ENCODE measurements at places on chromosomes 2 and 18.
A peak's percentile ranks its signal among the peaks of the same experiment; 100 is the strongest.

DNA sequence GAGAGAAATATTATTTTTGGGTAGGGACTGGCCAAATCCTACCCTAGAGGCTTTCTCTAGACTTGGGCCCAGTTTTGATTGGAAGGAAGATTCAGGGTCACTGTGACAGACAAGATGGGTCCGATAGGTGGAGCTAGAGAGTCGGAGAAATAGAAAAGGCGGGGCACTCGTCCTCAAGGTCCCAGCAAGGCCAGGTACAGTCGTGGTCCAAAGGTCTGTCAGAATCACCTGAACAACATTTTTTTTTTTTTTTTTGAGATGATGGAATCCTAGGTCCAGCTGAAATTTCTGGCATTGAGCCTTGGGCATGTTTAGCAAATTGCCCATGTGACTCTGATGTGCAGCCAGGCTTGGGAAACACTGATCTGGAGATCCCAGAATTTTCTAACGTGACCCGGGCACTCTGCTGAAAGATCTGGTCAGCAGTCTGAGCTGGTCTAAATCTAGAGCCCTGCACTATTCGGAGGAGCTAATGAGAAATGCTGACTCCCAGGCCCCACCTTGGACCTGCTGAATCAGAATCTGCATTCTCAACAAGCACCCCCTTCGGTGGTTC, 23.0 kb upstream of the NTSR2 start:
- peak; percentile 87 for DNase-seq

- no peak for DNase-seq
These were observed 20.8 kb upstream of the FIGN start for GRCh38 chr2:163756588-163756987.

GRCh38 chr2:134324947-134325346, 71.1 kb downstream of the MGAT5 start:
- DNase-seq = no peak

DNA sequence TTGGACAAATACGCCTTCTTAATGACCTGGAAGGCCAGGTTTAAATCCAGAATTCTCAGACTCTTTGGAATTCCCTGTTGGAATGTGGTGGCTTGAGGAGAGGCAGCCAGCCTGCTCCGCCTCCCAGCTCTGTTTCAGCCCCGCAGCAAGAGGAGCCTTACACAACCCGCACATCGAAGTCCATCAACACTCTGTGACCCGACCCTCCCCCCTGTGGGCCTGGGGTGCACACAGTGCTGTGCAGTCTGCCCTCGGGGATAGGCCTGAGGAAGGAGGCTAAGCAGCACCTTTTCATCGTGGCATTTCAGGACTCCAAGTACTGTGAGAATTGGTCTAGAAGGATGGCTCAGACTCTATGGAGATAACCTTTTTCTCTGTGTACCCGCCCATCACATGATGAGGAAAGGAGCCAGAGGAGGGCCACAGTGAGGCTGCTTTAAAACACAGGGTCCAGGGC, 73.7 kb downstream of the GREB1L start:
- no peak for DNase-seq

GRCh38 chr2:120575966-120576365, 159.7 kb upstream of the GLI2 start:
- DNase-seq = no peak

DNA sequence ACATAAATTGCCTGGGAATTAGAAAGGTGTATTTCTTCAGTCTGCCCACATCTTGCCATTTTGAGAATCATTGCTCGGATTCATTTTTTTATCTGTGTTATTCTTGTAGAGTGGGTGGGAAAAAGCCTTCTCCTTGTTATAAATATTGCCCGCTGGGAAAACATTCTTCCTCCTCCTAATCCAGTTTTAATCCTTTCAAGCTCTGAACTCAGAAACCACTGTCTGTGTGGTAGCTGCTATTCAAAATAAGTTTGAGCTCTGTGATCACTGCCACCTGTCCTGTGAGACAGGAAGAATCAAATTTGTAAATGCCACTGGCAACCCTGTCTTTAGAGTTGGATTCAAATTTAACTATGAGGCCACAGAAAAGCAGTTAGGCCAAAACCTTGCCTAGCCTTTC, 1875.2 kb upstream of the PIK3C3 start:
- DNase-seq = no peak

DNA sequence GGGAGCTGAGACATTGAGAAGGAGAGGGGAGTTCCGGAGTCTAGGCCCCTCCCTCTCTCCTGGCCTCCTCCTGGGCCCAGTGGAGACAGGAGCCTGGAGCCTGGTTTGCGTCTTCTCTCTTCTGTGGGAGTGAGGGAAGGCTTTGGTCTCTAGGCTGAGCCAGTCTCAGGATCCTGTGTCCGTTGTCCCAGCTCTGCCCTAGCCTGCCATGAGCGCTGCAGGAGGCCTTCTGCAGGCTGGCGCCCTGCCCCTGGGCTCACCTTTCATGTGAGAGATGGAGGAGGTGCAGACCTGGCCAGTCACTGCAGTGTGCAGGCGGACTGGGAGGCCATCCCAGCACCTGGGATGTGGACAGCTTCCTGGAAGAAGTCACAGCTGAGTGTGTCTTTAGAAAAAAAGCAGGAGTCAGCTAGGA, 8.7 kb downstream of the IMPA2 start:
- no peak for DNase-seq

DNA sequence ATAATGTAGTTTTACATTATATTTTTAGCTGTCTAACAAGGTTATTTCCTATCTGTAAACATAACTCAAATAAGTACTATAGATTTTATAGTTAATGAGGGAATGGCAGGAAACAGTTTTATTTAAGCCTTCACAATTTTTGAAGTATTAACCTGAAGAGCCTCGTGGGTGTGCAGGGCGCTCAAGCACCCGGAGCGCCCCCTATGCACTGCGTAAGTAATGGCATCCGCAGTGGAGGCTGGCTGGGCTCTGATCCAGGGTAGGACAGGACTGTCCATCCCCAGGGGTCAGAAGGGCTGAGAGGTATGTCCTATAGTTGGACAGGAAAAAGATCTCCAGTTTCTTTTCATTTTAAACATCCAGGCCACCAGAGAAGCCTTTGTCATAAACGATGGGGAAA, 8.2 kb upstream of the GBX2 start:
- no peak for DNase-seq

- no peak for DNase-seq
These were observed 135.7 kb downstream of the DIS3L2 start for GRCh38 chr2:232097260-232097659.

- DNase-seq = no peak
These were observed 443.6 kb downstream of the PARD3B start for GRCh38 chr2:204988836-204989235.

GRCh38 chr2:57902578-57902977, 144.0 kb upstream of the VRK2 start:
- no peak for DNase-seq

DNA sequence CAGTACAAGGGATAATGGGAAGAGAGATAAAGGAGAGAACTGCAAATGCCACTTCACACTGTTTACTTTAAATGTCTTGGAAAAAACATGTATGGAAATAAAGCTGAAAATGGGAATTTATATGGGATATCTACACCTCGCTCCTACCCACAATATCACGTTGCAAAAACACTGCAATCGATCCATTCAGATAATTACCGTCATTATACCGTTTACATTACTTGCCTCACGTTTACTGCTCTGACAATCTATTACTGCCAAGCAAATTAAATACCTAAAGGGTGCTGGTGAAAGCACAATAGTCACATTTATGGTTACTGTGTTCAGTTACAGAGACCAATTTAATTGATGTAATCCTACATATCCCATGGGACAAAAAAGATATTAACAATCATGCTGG, 214.7 kb upstream of the LYPD1 start:
- DNase-seq = no peak

DNA sequence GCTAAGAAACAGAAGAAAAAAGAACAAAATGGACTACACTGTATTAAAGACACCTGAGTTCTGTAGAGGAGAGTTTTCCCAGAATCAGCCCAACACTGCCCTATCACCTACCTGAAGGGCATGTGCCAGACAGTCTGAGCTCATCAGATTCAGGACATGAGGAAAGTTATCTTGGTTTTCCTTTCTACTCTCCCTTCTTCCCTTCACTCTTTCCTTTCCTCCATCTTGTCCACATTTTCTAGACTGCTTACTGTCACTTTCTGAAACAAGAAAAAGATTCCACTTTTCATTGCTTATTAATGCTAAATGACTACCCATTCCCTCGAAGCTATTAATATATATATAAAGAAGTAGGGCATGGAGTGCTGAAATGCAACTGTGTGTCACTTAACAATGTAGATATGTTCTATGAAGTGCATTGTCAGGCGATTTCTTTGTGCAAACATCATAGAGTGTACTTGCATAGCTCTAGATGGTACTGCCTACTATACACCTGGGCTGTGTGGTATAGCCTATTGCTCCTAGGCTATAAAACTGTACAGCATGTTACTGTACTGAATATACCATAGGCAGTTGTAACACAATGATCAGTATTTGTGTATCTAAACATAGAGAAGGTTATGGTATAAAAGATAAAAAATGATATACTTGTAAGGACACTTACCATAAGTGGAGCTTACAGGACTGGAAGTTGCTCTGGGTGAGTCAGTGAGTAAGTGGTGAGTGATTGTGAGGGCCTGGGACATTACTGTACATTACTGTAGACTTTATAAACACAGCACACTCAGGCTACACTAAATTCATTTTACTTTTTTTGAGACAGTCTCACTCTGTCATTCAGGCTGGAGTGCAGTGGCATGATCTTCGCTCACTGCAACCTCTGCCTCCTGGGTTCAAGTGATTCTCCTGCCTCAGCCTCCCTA, 145.5 kb upstream of the ITGA6 start:
- DNase-seq = no peak

GRCh38 chr2:97747285-97747684, 33.9 kb downstream of the ZAP70 start:
- DNase-seq = no peak

- DNase-seq = no peak
These were observed 23.6 kb downstream of the IL1F10 start for GRCh38 chr2:113091231-113091896.

DNA sequence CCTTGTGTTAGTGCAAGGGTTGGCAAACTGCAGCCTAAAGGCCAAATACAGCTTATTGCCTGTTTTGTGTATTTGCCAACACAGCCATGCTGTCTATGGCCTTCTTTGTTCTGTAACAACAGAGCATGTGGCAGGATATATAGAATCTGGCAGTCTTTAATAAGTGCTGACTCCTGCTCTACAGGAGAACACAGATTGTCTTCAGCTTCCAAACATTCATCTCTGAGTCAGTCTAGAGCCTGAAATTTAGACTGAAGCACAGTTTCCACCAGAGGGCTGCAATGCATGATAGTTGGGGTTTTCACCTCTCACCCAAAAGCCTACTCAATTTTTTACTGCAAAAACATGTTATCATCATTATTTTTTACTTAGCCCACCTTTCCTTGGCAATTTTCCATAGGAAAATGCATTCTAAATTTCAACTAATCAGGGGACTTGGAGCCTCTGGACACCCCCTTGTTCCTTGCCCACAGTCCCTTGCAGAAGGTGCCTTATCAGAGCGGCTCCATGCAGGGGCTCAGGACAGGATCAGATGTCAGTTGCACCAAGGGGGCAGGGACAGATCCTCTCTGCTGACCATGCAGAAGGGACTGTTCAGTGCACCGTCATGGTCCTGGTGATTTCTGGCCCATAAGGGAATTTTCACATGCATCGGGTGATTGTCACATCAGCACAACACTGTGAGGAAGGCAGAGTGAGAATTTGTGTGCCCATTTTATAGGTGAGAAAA, 12.4 kb downstream of the IL37 start:
- no peak for DNase-seq

- no peak for DNase-seq
These were observed 361.9 kb downstream of the CYRIA start for GRCh38 chr2:16303761-16304160.

- DNase-seq = no peak
These were observed 10.0 kb downstream of the SLC40A1 start for GRCh38 chr2:189570570-189571031.
